Endothelial cell (in vitro differentiated cells): ENCODE measurements at places on chromosomes 6 and 20. TPM values are rescaled to one million over a fixed set of nuclear protein-coding genes. Genes with fewer than 3 reads are reported as not detected.

DNA sequence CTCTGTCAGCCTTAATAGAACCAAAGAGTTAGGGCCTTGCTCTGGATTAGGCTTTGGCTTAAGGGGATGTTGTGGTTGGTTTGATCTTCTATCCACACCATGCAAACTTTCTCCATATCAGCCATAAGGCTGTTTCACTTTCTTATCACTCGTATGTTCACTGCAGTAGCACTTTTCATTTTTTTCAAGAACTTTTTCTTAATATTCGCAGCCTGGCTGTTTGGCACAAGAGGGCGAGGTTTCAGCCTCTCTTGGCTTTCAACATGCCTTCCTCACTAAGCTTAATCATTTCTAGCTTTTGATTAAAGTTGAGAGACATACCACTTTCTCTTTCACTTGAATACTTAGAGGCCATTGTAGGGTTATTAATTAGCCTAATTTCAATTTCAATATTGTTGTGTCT is 193.1 kb downstream of the NRN1 start:
- no peak for DNase-seq

DNA sequence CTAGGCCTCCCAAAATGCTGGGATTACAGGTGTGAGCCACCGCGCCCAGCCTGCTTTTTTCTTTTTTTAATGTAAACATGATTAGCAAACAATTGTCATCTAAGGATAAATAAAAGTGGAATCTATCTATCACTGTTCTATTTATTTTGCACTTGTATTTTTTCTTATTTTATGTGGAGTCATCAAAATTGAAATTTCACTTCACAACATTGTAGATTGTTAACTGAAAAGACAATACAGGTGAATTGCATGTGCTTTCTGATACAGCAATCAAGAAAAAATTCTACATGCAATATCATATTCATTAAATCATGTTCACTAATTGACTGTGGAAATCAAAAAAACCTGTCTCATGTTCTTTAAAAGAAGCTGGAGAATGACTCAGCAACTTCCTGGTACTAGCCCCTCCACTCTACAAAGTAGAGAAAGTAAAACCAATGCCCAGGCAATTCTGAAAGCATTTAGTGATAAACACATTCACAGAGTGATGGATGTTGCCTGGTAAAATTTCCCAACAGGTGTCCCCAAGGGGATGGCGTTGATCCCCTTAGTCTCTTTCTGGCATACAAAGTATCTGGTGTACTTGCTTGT is 10.7 kb upstream of the RFX6 start:
- DNase-seq = no peak

DNA sequence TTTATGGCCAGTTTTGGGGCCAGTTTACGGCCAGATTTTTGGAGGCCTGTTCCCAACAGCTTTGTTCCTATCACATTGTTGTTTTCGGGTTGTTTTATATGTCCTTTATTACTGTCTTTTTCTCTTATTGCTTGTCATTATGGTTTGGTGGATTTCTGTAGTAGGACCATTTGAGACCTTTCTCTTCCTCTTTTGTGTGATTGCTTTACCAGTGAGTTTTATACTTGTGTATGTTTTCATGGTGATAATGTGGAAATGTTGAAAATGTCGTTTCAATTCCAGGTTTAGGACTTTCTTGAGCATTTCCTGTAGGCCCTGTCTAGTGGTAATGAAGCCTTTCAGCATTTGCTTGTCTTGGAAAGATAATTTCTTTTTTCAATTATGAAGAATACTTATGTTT is 17.8 kb downstream of the HLA-B start:
- no peak for DNase-seq

DNA sequence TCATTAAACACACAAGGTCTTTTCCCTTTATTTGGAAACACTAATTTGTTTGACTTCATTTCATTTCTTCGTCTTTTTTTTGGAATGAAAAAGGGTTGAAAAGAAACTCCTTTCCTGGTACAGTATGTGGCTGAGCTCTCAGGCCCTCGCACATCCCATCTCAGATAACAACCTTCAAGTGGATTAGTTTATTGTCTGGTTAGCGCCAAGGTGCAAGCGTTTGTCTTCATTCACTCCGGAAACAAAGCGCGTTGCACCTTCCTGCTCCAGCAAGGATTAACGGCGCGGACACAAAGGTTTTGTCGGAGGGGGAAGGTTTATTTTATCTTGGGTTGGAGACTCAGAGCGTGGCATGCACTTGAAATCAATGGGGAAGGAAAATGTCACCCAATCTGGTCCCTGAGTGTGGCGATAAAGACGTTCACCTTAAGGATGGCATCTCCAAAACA is 5.3 kb upstream of the NKX2-2 start:
- no peak for DNase-seq

DNA sequence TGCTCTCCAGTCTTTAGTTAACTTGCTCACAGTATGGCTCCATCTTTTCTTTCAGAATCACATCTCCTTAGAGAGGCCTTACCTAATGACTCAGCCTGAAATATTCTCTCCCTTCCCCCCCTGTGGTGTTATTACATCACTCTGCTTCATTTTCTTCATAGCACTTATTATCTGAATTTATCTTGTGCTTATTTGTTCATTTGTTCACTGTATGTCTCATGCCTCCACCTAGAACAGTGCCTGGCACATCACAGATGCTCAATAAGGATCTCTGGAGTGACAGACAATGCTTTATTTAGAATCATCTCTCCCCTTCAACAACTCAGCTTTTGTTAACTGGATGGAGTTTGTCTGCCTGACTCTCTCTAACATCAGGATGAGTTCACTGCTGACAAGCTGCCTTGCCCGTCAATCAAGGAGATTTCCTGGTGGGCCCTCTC is 96.6 kb upstream of the MAN1A1 start:
- DNase-seq = no peak

DNA sequence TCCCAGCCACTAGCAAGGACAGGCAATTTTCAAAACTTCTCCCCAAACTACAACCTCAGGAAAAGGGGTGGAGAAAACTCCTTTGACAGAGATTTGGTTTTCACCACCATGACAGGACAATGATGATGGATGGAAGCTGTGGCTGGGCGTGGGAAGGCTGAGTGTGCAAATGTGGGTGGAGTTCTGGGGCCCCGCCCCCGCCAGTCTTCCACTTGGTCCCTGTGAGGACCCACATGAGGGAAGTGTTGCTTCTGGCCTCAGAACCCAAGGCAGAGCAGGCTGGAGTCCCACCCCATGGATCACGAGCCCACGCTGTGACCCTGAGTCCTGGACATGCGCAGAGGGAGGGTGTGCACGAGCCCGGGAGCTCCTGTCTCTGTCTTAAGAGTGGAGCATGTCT is 21.5 kb upstream of the MRGBP start:
- no peak for DNase-seq

GRCh38 chr6:126351960-126352359 is 12.0 kb downstream of the CENPW start:
- DNase-seq = no peak

GRCh38 chr6:36657271-36657670 is 21.2 kb upstream of the CDKN1A start:
- no peak for DNase-seq

- no peak for DNase-seq
Observed at GRCh38 chr6:30167101-30167500, 3.8 kb downstream of the TRIM15 start.

DNA sequence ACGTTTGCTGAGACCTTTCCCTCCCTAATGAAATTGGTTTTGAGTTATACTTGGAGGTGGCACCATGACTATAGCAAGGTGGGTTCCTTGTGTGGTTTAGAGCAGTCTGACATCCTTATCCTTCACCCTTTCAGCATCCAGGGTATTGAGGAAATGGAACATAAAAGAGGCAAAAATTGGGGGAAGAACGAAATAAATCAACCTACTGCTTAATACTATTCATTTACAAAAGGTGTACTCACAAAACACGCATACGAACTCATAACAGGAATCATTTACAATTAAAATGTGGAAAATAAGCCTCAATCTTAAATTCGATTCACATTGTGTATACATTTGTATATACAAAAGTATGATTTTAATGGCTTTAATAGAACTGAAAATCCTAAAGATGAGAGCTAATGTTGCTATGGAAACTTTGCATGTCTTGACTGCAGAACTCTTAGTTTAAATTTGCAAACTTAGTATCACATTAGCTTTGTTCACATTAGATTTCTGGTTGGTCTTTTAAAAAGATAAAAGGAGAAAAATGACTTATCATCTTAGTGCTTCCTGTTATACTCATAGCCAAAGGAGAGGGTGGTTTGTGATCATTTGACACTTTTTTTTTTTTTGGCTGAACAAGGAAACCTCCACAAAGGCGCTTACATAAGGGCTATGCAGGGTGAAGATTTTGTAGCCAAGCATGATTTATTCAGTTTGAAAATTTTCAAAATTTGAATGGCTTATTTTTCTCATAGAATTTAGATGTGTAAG is 76.1 kb upstream of the ATXN1 start:
- no peak for DNase-seq

Gene LAMA2
- 2.0 TPM for total RNA-seq

Gene PRDM13
- not detected for total RNA-seq

Gene HTR1B
- total RNA-seq = 0.33 TPM
